Pulmonary artery endothelial cell (primary cell): ENCODE measurements at places on chromosomes 6 and 20. TPM values are rescaled to one million over a fixed set of nuclear protein-coding genes. Genes with fewer than 3 reads are reported as not detected.

ADGRB3 gene
- total RNA-seq = not detected in 2 replicates

SPDEF gene
- 0.11 TPM in 1 of 2 replicates, not detected in the other for total RNA-seq

SCUBE3 gene
- 0.26 and 0.53 TPM in 2 replicates for total RNA-seq

BHLHE23 gene
- not detected in 2 replicates for total RNA-seq

AVP gene
- total RNA-seq = not detected in 2 replicates

TRIM15 gene
- not detected in 2 replicates for total RNA-seq

RIPOR2 gene
- 0.18 TPM in 1 of 2 replicates, not detected in the other for total RNA-seq

BEND6 gene
- total RNA-seq = 1.2 and 1.8 TPM in 2 replicates
